Urinary bladder (tissue), 4 donors: ENCODE measurements at places on chromosomes 16 and 17. TPM values are rescaled to one million over a fixed set of nuclear protein-coding genes. Genes with fewer than 3 reads are reported as not detected.

The LRRC36 gene
- total RNA-seq, result 2.1 TPM

The TEX14 gene
- 0.11 TPM for total RNA-seq

The C17orf78 gene
- total RNA-seq, result not detected

The COPS3 gene
- 81.4 TPM for total RNA-seq

The RNF43 gene
- 2.2 TPM for total RNA-seq

The TLE7 gene
- not detected for total RNA-seq

The CTDNEP1 gene
- 40.0 TPM for total RNA-seq
